Panc1 (cell line): ENCODE measurements at places on chromosomes 5 and 9. TPM values are rescaled to one million over a fixed set of nuclear protein-coding genes. Genes with fewer than 3 reads are reported as not detected.
A peak's percentile ranks its signal among the peaks of the same experiment; 100 is the strongest.

ABLIM3 gene
- total RNA-seq = 12.9 TPM

GIN1 gene
- total RNA-seq = 4.5 TPM

SLC24A2 gene
- total RNA-seq = not detected

RLN1 gene
- not detected for total RNA-seq

RGS3 gene
- 15.1 TPM for total RNA-seq

GRCh38 chr5:16759147-16759773 lies 142.5 kb upstream of the RETREG1 start:
- no peak overlapping the region for H3K27ac ChIP-seq
- no peaks in the 10 kb centered on the region for H3K27me3 ChIP-seq
- H3K4me3 ChIP-seq = no peak overlapping the region

DNA sequence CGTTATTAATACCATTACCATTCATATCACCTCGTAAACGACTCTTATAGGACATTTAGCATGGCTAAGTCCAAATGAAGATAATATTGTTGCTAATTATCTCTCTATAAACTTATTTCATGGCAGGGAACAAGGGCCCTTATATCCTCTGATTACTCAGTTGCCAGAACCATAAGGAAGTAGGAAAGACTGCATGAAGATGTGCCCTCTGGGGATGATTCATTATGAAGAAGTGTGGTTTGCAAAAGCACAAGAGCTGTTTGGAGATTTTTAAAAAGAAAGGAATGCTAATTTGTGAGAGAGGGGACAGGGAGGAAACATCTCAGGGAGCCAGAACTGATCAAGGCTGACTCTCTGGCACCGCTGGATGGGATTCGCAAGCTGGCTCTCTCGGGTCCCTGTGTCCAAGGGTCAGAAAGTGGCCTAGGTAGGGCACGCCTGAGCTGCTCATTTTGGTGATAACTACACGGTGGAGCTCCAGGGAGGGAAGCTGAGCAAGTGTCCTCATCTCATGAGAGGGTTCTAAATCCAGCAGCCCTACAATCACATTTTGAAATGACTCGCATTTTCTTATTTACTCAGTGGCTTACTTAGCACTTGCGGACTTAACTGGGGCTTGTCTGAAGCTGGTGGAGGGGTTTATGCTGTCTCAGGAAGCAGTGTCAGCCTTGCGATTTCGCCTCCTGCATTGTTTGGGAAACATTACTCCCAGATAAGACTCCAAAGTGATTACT lies 136.8 kb downstream of the C5orf15 start:
- no peaks in the 10 kb centered on the region for H3K36me3 ChIP-seq
- DNase-seq = no peak
- peaks cover 19% of the 10 kb centered on the region for H3K27me3 ChIP-seq
- no peak overlapping the region for H3K4me3 ChIP-seq
- no peak overlapping the region for H3K27ac ChIP-seq

GRCh38 chr5:59069438-59070079 lies 486.7 kb downstream of the RAB3C start:
- no peaks in the 10 kb centered on the region for H3K4me1 ChIP-seq
- no peaks in the 10 kb centered on the region for H3K36me3 ChIP-seq
- DNase-seq = no peak
- no peak overlapping the region for H3K4me3 ChIP-seq
- no peak overlapping the region for H3K27ac ChIP-seq

- H3K27me3 ChIP-seq = no peaks in the 10 kb centered on the region
- H3K27ac ChIP-seq = peak overlapping the region; percentile 34; the same call in 1 of the 2 replicates
- no peak overlapping the region for H3K4me3 ChIP-seq
- peak; percentile 72 for DNase-seq
- no peaks in the 10 kb centered on the region; the same call in none of the 2 replicates for H3K4me1 ChIP-seq
Measured at GRCh38 chr9:110069326-110070248, 138.4 kb downstream of the C9orf152 start.

DNA sequence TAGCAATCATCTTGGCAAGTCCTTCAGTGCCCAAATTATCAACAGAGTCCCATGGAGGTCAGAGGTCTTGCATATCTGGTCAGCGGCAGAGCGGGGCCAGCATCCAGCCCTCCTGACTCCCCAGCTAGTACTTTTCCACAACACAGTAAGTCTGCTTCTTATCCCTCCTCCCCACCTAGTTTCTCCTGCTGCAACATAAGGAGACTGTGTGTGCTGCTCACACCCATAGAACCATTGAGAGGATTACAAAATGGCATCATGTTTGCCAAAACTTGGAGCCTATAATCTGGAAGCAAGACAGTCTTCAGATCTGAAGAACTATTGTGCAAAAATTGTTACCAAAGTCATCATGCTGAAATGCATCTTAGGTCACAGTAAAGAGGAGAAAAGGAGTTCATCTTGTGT lies 125.8 kb upstream of the ZNF366 start:
- H3K4me3 ChIP-seq = no peak overlapping the region
- no peaks in the 10 kb centered on the region for H3K27me3 ChIP-seq
- H3K27ac ChIP-seq = no peak overlapping the region
- DNase-seq = no peak
- no peaks in the 10 kb centered on the region for H3K36me3 ChIP-seq

DNA sequence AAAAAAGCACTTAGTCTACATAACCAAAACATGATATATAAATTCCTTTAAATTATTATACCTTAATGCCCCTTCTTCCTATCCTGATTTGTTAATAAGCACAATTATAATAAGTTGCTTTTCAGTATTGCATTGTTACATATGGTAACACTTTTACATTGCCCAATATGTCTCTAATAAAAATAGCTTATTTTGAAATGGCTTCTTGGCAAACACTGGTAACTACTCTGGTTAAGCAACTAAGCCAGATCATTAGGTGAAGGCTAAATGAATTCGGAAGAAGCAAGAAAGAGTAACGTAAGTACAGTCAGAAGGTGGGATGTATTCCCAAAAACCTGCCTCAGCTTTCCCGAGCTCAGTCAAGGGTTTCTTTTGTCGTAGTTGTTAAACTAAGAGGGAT lies 85.3 kb downstream of the TTC39B start:
- H3K27ac ChIP-seq = no peak overlapping the region
- no peaks in the 10 kb centered on the region for H3K36me3 ChIP-seq
- H3K4me1 ChIP-seq = no peaks in the 10 kb centered on the region
- no peak for DNase-seq

DNA sequence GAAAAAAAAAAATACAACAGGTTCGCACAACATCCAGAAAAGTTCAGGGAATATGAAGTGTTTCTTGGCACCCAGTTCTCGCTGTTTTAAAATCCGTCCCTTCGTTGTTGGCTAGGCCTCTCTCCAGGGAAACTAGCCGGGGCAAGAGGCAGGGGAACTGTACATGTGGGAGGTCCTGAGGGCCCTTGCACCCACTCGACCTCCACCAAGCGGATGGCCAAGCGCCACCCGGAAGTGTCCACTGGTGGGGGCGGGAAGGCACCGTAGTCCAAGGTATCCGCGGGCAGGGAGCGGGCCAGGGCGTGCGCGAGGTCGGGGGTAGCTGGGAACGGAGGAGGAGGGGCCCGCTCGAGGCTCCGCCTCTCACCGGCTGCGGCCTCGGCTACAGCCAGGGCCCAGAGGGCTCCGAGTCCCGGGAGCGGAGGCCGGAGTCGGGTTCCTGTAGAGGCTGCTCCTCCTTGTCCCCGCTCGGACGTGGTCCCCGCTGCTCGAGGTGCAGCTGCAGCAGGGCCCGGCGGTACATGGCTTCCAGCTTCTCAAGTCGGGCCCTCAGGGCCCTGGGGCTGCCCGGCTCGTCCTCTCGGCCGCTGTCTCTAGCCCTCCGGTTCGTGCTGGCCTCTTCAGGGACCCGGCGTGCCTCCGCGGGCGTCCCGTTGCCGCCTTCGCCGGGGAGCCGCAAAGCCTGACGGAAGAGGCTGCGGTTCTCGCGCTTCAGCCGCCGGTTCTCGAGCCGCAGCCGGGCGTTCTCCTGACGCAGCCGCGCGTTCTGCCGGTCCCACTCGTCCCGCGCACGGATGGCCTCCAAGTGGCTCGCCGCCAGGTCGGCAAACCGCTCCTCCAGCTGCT lies 720 bp downstream of the TUSC1 start:
- H3K36me3 ChIP-seq = no peaks in the 10 kb centered on the region
- H3K4me1 ChIP-seq = no peaks in the 10 kb centered on the region
- H3K27ac ChIP-seq = peak overlapping the region; percentile 74
- H3K4me3 ChIP-seq = peak overlapping the region; percentile 54
- DNase-seq = no peak

GRCh38 chr9:37944266-37944650 lies 40.3 kb upstream of the SLC25A51 start:
- peaks cover 39% of the 10 kb centered on the region for H3K4me1 ChIP-seq
- peaks cover 2% of the 10 kb centered on the region for H3K36me3 ChIP-seq
- no peaks in the 10 kb centered on the region for H3K27me3 ChIP-seq
- DNase-seq = no peak
- no peak overlapping the region; the same call in 1 of the 2 replicates for H3K27ac ChIP-seq

- H3K4me1 ChIP-seq = peaks cover 25% of the 10 kb centered on the region
- DNase-seq = no peak
- no peaks in the 10 kb centered on the region for H3K27me3 ChIP-seq
- H3K4me3 ChIP-seq = no peak overlapping the region
- H3K27ac ChIP-seq = peak overlapping the region; percentile 95; the same call in 1 of the 2 replicates
Measured at GRCh38 chr9:129172816-129173215, 5.2 kb downstream of the IER5L start.

GRCh38 chr9:14608540-14608939 lies 84.7 kb downstream of the ZDHHC21 start:
- no peak overlapping the region for H3K4me3 ChIP-seq
- DNase-seq = no peak
- H3K36me3 ChIP-seq = no peaks in the 10 kb centered on the region
- no peaks in the 10 kb centered on the region for H3K27me3 ChIP-seq
- no peaks in the 10 kb centered on the region for H3K4me1 ChIP-seq

GRCh38 chr5:1065143-1065750 lies 46.6 kb downstream of the SLC12A7 start:
- no peaks in the 10 kb centered on the region for H3K27me3 ChIP-seq
- DNase-seq = no peak
- no peak overlapping the region for H3K4me3 ChIP-seq
- peaks cover 5% of the 10 kb centered on the region for H3K36me3 ChIP-seq

DNA sequence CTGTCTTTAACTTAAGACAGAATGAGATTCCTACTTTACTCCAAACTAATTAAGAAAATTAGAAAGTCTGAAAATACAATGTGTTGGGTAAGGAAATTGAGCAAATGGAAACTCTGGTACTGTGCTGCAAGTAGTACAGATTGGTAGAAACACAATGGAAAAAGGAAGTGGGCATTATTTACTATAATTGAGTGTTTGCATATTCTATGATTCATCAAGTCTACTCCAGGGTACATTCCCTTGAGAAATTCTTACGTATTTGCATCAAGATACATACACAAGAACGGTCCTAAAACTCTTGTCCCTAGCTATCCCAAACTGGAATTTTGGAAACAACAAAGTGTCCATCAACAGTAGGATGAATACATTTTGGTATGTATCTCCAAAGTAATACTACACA lies 123.5 kb upstream of the TARS1 start:
- H3K4me1 ChIP-seq = no peaks in the 10 kb centered on the region
- H3K36me3 ChIP-seq = no peaks in the 10 kb centered on the region

DNA sequence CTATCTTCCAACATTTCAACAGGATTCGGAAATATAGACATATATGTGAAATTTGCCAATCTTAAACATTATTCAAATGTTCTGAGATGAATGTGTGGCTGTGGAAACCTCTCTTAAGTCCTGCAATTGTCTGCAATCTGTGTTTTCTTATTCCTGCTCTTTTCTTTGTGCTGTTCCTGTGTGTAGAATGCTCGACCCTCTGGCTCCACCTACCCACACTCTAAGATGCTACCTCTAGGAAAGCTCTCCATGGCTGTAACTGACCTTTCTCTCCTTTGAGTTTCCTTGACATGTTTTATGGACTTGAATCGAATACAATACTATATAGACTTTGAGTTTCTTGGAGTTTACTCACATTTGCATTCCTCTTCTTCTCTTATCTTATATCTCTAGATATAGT lies 120.6 kb upstream of the ASTN2 start:
- H3K36me3 ChIP-seq = no peaks in the 10 kb centered on the region
- H3K4me3 ChIP-seq = no peak overlapping the region
- no peak overlapping the region for H3K27ac ChIP-seq

- H3K4me3 ChIP-seq = no peak overlapping the region
- no peaks in the 10 kb centered on the region for H3K27me3 ChIP-seq
- H3K36me3 ChIP-seq = no peaks in the 10 kb centered on the region
- no peak overlapping the region for H3K27ac ChIP-seq
- no peak for DNase-seq
- no peaks in the 10 kb centered on the region for H3K4me1 ChIP-seq
Measured at GRCh38 chr9:69012696-69013381, 1.1 kb downstream of the PRKACG start.

DNA sequence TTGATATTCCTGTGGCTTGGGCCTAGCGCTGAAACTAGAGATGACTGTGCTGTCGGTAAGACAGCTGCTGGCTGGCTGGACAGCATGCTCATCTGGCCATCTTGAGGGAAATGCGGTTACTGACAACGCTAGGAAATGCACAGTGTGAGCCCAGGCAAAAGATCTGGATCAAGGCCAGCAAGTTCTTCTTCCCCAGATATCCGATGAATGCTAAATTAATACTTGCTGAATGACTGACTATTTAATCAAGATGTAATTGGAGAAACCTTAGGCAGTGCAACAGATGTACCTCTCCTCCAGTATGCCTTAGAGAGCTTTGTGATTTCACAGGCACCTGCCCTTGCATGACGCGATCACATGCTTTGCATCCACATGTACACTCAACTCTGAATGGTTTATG lies 659.1 kb downstream of the EFNA5 start:
- H3K36me3 ChIP-seq = no peaks in the 10 kb centered on the region
- DNase-seq = no peak
- no peak overlapping the region for H3K4me3 ChIP-seq
- no peaks in the 10 kb centered on the region for H3K27me3 ChIP-seq
- H3K4me1 ChIP-seq = no peaks in the 10 kb centered on the region

- no peaks in the 10 kb centered on the region for H3K27me3 ChIP-seq
- H3K4me1 ChIP-seq = peaks cover 4% of the 10 kb centered on the region
- H3K4me3 ChIP-seq = peak overlapping the region; percentile 70
- no peaks in the 10 kb centered on the region; the same call in 1 of the 2 replicates for H3K36me3 ChIP-seq
- DNase-seq = no peak
Measured at GRCh38 chr9:114396558-114397218, 8.9 kb upstream of the AKNA start.

DNA sequence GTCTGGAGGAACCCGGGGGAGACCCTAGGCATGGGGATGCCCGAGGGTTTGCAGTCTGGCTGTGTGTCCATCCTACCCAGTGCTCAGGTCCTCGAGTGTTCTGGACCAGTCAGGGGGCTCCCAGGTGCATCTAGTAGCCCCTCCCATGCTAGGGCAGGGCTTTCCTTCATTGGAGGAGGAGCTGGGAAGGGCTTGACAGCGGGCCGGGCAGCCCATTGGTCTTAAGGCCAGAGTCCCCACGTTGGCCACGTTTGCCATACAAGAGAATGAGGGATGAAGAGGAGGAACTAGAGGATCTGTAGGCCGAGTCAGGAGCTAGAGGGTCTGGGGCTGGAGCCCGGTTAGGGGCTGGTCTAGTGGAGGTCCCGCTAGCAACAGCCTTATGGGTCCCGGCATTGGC lies 37.3 kb upstream of the CTSV start:
- H3K36me3 ChIP-seq = no peaks in the 10 kb centered on the region
- no peak overlapping the region for H3K4me3 ChIP-seq
- H3K27me3 ChIP-seq = no peaks in the 10 kb centered on the region
- no peak for DNase-seq
- no peak overlapping the region for H3K27ac ChIP-seq
